Natural killer cell treated with Interleukin-12 subunit alpha and Interleukin-12 subunit beta and Interleukin-15 and Interleukin-18, amount 100 ng/mL, for 72 hours (primary cell): ENCODE measurements at places on chromosomes 2 and 18. TPM values are rescaled to one million over a fixed set of nuclear protein-coding genes. Genes with fewer than 3 reads are reported as not detected.

The SULT1C2 gene
- total RNA-seq: not detected

The RSAD2 gene
- total RNA-seq: 6.8 TPM

The TWIST2 gene
- total RNA-seq: not detected

The DNAJC5G gene
- total RNA-seq: not detected

The FHL2 gene
- total RNA-seq: not detected

- H3K36me3 ChIP-seq: no peaks in the 10 kb centered on the region
- peaks cover 74% of the 10 kb centered on the region for H3K4me1 ChIP-seq
- no peak for DNase-seq
- peak overlapping the region; percentile 100 for H3K27ac ChIP-seq
These were observed 8.9 kb downstream of the MAPRE2 start for GRCh38 chr18:35050028-35050546.

GRCh38 chr2:209624192-209624938, 147.3 kb upstream of the UNC80 start:
- no peak overlapping the region for H3K4me3 ChIP-seq
- H3K4me1 ChIP-seq: no peaks in the 10 kb centered on the region
- no peaks in the 10 kb centered on the region for H3K36me3 ChIP-seq
- DNase-seq: no peak
- H3K27me3 ChIP-seq: no peaks in the 10 kb centered on the region

DNA sequence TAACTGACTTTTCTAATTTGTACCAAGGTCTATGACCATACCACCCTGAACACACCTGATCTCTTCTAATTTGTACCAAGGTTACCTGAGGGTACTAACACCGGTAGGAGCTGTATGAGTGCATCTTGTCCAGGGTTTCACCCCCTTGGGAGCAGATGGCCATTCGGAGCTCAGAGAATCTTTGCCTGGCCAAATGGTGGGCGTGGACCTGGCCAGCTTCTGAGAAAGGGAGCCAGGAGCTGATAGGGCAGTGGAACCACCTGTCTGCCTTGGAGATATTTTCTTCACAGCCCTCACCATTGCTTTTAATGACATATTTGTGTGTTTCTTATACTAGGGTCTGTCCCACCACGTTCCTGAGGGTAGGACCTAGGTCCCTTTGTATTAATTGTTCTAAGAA, 188.9 kb downstream of the LDLRAD4 start:
- no peaks in the 10 kb centered on the region for H3K4me1 ChIP-seq
- peaks cover 6% of the 10 kb centered on the region for H3K36me3 ChIP-seq
- no peak overlapping the region for H3K4me3 ChIP-seq
- no peaks in the 10 kb centered on the region for H3K27me3 ChIP-seq
- no peak overlapping the region for H3K27ac ChIP-seq

- no peak overlapping the region for H3K4me3 ChIP-seq
- H3K27me3 ChIP-seq: no peaks in the 10 kb centered on the region
- no peak for DNase-seq
These were observed 44.4 kb upstream of the LRRTM4 start for GRCh38 chr2:77566582-77566981.

- no peaks in the 10 kb centered on the region for H3K36me3 ChIP-seq
- no peak for DNase-seq
- H3K4me3 ChIP-seq: no peak overlapping the region
- H3K27ac ChIP-seq: no peak overlapping the region
- peaks cover 14% of the 10 kb centered on the region for H3K4me1 ChIP-seq
- H3K27me3 ChIP-seq: no peaks in the 10 kb centered on the region
These were observed 39.7 kb downstream of the ANXA4 start for GRCh38 chr2:69781321-69782248.

DNA sequence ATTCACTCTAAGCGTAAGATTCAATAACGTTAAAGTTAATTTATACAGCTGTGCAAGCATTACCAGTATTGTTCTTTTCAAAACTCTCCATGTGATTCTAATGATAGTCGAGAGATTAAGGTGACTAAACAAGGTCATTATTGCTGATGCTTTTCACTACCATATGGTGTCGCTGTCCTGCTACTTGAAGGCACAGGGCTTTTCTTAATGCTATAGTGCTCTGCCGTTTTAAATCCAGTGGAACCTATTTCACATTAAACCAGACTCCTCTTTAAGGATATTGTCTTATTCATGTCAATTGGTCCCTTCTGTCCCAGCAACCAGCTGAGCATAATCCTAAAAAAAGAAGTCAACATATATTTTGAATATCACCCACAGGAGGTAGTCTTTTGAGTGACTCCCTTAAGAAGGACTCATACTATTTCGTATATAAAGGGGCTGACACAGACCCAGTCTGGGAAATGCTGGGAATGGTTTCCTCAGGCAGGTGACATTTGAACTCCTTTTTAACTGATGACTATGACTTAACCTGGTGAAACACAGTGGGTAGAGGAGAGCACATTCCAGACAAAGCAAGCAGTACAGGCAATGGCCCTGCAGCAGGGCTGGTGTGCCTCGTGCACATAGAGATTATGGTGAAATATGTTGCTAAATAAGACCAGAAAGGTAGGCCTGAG, 53.9 kb upstream of the CYTIP start:
- H3K27me3 ChIP-seq: no peaks in the 10 kb centered on the region
- peaks cover 9% of the 10 kb centered on the region for H3K36me3 ChIP-seq
- DNase-seq: peak; percentile 66
- H3K4me1 ChIP-seq: peaks cover 42% of the 10 kb centered on the region
- no peak overlapping the region for H3K27ac ChIP-seq

GRCh38 chr2:178114462-178114861, 2.2 kb downstream of the RBM45 start:
- H3K36me3 ChIP-seq: no peaks in the 10 kb centered on the region
- peak overlapping the region; percentile 28 for H3K4me3 ChIP-seq
- no peak for DNase-seq
- H3K27ac ChIP-seq: no peak overlapping the region
- no peaks in the 10 kb centered on the region for H3K27me3 ChIP-seq
- peaks cover 19% of the 10 kb centered on the region for H3K4me1 ChIP-seq

GRCh38 chr2:64945973-64946768, 43.0 kb upstream of the SLC1A4 start:
- peaks cover 48% of the 10 kb centered on the region for H3K4me1 ChIP-seq
- H3K36me3 ChIP-seq: peaks cover 9% of the 10 kb centered on the region
- no peaks in the 10 kb centered on the region for H3K27me3 ChIP-seq
- DNase-seq: peak; percentile 89
- peak overlapping the region; percentile 91 for H3K4me3 ChIP-seq

- no peak overlapping the region for H3K27ac ChIP-seq
- H3K36me3 ChIP-seq: peaks cover 4% of the 10 kb centered on the region
- H3K4me1 ChIP-seq: no peaks in the 10 kb centered on the region
- H3K4me3 ChIP-seq: no peak overlapping the region
These were observed 1202.8 kb upstream of the ACVR2A start for GRCh38 chr2:146642066-146642465.

- no peaks in the 10 kb centered on the region for H3K36me3 ChIP-seq
- H3K27me3 ChIP-seq: no peaks in the 10 kb centered on the region
- no peaks in the 10 kb centered on the region for H3K4me1 ChIP-seq
- H3K27ac ChIP-seq: no peak overlapping the region
These were observed 440.9 kb downstream of the IRS1 start for GRCh38 chr2:226358688-226359087.

- H3K4me1 ChIP-seq: no peaks in the 10 kb centered on the region
- H3K27me3 ChIP-seq: peaks cover 5% of the 10 kb centered on the region
- no peak overlapping the region for H3K27ac ChIP-seq
- no peak overlapping the region for H3K4me3 ChIP-seq
- DNase-seq: no peak
These were observed 392.7 kb upstream of the FANCL start for GRCh38 chr2:58633613-58634365.

DNA sequence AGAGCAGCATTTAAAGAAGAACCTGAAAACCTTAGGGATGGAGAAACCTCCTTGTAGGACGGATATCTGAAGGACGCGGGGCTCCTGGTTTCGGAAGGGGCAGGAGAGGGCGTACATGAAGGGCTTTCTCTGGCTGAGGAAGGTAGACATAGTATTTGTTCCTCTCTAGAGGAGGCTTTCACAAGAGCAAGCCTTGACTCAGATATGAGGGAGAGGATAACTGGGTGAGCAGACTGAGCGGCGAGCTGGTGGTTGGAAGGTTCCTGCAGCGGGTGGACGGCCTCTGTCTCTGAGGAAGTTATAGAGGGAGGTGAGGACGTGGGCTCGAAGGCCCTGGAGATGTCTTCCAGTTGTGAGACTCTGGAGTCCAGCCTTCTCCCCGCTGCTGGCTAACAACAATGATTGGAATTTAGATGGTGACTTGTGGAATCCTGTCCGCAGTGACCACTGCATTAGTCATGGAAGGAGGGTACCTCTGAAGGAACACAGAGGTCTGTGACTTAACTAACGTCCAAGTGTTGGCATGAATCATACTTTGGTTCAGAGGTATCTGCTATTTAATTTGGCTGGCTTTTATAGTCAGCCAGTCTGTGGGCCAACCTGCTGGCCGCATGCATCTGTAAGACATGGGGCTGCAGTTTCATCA, 80.9 kb downstream of the ASAP2 start:
- DNase-seq: no peak
- no peaks in the 10 kb centered on the region for H3K4me1 ChIP-seq
- no peak overlapping the region for H3K4me3 ChIP-seq
- no peak overlapping the region for H3K27ac ChIP-seq

GRCh38 chr18:66999003-66999402, 395.1 kb upstream of the CDH19 start:
- no peaks in the 10 kb centered on the region for H3K4me1 ChIP-seq
- no peak overlapping the region for H3K27ac ChIP-seq
- no peak overlapping the region for H3K4me3 ChIP-seq
- peaks cover 10% of the 10 kb centered on the region for H3K36me3 ChIP-seq
- no peaks in the 10 kb centered on the region for H3K27me3 ChIP-seq

DNA sequence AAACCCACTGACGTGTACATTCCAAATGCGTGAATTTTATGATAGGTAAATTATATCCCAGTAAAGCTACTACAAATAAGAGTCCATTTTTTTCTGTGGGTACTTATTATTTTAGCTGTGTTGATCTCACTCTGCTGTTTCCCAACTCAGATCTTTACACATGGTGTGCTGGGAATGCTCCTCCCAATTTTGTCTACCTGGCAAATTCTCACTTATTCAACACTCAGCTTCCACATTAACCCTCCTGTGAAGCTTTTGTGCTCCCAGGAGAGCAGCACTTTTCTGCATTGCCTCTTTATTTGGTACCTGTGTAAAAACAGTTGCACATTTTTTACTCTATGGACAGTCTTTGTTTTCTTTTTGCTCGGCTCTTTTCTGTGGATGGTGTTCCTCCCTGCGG, 38.6 kb upstream of the ATP5MC3 start:
- peaks cover 34% of the 10 kb centered on the region for H3K27me3 ChIP-seq
- DNase-seq: no peak
- no peak overlapping the region for H3K4me3 ChIP-seq
- H3K4me1 ChIP-seq: peaks cover 7% of the 10 kb centered on the region
- H3K36me3 ChIP-seq: no peaks in the 10 kb centered on the region

- no peaks in the 10 kb centered on the region for H3K4me1 ChIP-seq
- DNase-seq: no peak
These were observed 319.2 kb downstream of the LRATD1 start for GRCh38 chr2:14951569-14952285.

DNA sequence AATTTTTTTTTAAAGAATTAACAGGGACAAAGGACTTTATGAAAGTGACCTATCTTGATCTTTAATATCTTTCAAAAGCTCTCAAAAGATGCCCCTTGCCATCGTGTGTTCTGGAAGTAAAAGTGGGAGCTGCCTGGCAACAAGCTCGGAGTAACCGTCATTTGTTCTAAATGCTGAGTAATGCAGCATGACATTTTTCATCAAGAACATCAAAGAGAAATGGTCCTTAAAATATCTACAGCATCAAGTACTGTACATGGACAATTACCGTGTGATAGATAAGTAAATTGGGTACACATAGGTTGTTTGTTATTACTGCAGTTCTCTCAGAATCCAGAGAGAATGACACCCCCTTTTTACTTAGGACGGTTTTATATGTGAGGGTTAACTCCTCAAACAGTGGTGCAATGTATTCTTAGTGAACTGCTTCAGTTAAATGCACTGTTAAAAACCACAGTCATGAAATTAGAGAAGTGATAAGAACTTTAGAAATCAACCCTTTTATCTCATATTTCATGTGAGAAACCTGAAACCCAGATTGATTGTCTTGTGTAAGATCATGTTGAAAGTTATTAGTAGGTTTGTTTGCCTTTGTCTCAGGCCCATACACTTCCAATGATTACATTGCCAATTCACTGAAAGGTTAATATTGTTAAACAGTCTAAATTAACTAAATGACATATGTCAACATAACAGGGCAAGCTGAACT, 90.6 kb upstream of the HNMT start:
- no peaks in the 10 kb centered on the region for H3K27me3 ChIP-seq
- DNase-seq: no peak

DNA sequence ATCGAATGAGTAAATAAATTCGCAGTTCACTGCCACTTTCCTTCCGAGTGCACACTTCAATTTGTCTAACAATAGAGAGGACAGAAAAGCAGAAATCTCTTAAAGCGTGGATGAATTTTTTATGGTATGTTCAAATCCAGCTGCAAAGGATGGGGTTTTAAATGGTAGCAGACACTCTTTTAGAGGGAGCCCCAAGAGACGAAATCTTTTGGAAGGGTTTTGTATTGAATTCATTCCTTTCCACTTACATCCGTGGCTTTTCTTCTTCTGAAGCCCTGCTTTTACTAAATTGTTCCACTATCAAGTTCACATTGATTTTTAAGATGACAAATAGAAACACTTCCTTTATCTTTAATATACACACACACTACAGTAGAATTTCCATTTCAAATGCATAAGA, 680.7 kb downstream of the NR4A2 start:
- H3K4me1 ChIP-seq: no peaks in the 10 kb centered on the region
- H3K27ac ChIP-seq: no peak overlapping the region
- H3K4me3 ChIP-seq: no peak overlapping the region
- no peaks in the 10 kb centered on the region for H3K36me3 ChIP-seq
- no peaks in the 10 kb centered on the region for H3K27me3 ChIP-seq
- DNase-seq: no peak
